Iris pigment epithelial cell (primary cell): ENCODE measurements at places on chromosomes 7 and 10.

DNA sequence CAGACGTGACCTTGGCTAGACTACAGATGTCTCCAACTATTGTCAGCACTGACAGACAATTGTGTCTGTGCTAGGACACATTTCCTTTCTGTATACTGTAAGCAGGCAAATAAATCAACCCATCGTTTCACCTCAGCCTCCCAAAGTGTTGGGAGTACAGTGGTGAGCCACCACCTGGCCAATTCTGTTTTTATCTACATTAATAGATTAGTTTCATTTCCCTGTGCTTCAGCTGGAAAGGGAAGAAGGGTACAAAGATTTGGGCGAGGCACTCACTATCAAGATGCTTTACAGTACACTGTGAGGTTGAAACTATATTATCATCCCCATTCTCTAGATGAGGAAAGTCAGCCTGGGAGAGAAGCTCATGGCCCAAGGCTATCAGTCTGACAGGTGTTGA lies 21.9 kb downstream of the SFR1 start:
- DNase-seq = no peak

DNA sequence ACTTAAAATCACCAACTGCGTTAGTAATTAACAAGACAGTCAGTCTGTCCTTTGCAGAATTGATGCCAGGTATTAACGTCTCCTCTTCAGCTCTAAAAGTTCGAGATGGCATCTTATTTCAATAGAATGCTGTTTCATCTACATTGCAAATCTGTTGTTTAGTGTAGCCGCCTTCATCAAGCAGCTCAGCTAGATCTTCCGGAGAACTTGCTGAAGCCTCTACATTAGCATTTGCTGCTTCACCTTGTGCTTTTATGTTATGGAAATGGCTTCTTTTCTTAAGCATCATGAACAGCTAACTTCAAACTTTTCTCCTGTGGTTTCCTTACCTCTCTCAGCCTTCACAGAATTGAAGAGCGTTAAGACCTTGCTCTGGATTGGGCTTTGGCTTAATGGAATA lies 95.5 kb upstream of the FAM20C start:
- DNase-seq = no peak

DNA sequence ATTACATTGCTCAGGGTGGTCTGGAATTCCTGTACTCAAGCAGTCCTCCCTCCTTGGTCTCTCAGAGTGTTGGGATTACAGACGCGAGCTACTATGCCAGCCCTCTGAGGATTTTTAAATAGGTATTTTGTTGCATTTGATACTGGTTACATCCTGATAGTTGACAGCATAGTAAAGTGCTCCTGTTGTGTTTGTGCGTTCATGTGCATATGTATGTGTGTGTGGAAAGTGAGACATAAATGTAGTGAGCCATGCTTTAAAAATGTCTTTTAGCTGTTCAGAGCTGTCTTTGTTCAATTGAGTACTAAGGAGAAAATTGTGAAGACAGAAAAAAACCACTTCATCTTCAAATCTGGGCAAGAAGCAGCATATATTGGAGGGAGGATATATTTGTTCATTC lies 27.8 kb downstream of the ZNRF2 start:
- DNase-seq = peak; percentile 5

DNA sequence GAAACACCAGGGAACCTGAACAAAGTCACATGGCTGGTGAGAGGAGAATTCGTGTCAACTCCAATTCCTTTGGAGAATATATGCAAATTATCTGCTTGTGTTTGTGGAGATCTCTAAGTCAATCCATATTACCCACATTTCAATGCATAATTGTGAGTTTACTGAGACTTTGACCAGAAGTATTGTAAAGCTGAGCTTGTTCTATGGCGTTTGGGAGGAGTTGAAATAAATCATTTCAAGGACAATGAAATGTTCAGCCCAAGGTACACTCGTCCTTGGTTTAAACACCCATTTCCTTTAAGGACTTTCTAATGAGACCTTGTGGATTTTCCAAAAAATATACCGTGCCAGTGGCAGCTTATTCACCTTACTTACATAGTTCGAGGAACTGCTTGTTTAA lies 186.6 kb upstream of the HDAC9 start:
- DNase-seq = no peak

DNA sequence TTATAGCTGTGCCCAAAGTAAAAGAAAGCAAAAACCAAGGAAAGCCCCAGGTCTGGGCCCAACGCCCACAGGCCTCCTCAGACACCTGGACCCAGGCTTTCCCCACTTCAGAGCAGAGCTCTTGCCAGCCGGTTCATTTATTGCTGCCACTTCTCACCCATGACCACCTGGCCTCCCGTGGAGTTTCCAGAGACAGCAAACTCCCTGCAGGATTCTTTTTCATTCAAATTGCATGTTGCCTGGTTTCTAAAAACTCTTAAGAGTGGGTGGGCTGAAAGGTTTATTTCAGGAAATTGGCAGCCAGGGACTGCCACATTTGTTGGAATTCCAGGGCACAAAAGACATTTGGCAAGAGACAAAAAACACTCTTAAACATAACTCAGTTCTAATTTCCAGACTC lies 4.7 kb downstream of the VOPP1 start:
- no peak for DNase-seq

- DNase-seq = no peak
Measured at GRCh38 chr7:149825567-149826343, 12.4 kb upstream of the ZNF862 start.

DNA sequence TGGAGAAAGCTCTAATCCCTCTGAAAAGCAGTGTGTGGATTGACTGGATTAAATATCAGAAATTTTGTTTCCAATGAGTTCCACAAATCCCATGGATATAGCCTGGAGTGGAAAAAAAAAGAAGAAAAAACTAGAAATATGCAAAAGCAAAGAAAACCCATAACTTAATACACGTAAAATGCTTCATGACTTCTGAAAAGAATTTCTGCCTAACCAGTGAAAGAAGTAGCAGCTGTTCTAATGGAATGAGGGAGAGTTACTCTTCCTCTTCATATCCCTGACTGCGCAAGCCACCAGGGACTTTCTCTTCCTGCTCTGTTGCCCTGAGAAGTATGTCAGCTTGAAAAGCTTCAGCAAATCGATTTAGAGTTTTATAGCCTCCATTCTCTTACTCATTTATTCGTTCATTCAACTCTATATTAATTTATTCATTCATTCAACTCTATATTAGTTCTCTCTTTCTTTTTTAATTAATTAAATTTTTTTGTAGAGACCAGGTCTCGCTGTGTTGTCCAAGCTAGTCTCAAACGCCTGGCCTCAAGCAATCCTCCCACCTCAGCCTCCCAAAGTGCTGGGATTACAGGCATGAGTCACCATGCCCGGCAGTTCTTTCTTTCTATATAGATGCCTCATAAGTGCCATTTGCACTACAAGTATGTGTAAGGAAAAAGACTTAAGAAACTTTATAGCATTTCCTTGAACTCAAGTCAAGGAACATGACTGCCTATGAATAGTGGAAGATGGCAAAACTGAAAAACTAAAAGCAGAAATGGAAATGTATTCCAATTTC lies 447.3 kb upstream of the NRP1 start:
- DNase-seq = no peak

DNA sequence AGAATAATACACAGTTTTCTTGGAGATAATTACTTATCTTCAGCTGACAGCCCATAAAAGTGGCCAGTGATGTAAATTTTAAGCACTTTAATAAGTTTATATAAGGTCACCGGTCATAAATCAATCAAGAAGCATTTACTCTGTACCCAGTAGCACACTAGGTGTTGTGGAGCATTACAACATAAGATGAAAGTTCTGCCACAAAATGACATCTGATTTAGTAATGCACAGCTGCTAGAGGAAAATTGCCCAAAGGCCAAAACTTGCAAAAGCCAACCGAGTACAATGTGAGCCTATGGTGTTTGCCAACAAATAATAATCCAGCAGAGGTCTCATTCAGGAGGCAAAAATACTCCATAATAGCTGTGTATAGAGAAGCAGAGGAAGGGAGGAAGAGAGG lies 63.6 kb downstream of the GPR37 start:
- DNase-seq = peak; percentile 67

DNA sequence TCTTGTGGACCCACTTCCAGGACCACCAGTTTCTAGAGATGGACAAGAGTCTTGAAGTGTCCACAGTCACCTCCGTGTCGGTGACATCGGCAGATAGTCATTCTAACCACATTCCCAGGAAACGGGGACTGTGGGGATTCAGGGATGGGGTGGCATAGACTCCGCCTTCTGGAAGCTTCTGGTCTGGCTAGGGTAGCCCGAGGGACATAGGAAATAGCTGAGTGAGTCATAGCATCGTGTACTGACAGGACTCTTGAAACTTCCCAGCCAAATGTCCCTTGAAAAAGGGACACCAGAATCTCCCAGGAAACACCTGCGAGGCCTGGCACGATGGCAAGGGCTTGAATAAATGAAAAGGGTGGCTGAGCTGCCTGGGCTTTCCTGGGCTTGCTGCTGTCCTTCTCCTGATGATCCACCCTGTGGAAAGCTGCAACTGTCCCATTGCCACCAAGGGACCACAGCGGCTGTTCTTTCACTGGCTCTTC lies 84.1 kb upstream of the LRRC4 start:
- DNase-seq = no peak

GRCh38 chr7:78195281-78195680 lies 396.7 kb downstream of the PHTF2 start:
- DNase-seq = no peak

DNA sequence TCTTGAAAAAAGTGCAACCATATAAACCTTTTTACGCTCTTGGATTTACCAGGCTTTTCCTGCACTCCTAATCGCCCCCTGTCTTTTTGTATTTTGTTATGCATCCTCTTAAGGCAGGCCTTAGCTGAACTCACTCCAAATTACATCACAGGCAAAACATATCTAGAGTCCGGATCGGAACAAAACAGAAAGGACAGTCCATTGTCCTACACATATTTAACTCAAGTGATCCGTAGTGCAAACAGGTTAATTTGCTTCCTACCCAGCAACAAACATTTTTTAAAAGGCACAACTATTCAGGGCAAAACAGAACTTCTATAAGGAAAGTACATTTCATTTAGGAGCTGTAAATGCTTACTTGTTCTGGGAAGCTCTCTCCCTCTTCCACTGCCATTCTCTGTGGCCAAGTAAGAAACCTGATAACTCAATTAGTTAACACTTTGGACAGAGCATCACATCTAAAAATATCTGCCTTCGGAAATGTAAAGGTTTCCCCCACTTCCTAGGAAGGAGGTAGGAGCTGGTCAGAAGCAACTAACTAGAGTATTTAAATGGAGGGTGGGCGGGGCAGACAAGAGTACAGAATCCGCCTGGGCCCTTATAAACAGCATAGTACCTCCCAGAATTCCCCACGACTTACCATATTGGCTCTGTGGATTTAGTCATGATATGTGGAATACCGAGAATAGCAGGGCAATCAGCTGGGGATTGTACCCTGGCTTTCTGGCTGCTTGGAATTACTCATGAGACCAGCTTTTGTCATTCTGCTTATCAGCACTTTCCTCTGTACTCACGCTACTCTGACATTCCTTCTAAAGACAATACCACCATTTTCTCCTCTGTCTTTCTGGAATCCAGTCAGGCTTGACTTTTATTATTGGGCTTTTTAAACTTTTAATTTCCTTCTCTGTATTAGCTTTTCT lies 89.5 kb downstream of the ANK3 start:
- DNase-seq = peak; percentile 63

- peak; percentile 70 for DNase-seq
Measured at GRCh38 chr7:28203508-28204240, 23.1 kb upstream of the JAZF1 start.

DNA sequence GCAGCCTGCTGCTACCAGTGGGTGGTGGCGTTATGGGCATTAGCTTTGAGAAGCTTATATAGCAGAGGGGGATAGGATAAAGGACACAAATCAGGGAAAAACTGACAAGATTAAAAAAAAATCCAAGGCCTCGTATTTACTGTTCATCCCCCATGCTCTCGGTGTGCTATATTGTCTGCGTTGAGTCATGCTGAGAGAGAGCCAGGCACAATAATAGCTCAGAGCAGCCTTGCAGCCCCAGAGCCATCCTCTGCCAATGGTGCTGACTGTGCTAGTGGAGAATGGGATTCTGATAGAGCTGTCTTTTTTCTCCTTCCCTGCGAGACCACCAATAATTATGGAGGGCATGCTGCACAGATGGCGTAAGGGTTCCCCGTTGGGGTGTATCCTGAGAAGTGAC lies 51.7 kb upstream of the FZD1 start:
- peak; percentile 41 for DNase-seq

- peak; percentile 18 for DNase-seq
Measured at GRCh38 chr10:125482108-125482507, 200.9 kb downstream of the TEX36 start.

DNA sequence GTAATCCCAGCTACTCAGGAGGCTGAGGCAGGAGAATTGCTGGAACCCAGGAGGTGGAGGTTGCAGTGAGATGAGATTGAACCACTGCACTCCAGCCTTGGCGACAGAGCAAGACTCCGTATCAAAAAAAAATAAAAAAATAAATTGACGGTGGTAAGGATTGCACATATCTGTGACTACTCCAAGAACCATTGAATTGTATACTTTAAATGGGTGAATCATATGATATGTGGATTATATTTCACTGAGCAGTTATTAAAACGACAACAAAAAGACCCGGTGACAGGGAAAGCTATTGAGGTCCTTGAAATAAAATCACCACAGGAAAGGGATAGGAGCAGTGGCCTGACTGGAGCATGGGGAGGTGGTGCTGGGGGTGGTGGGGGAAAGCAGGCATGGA lies 31.2 kb upstream of the COMTD1 start:
- DNase-seq = peak; percentile 51

- DNase-seq = peak; percentile 62
Measured at GRCh38 chr7:70634610-70635068, 497.3 kb upstream of the GALNT17 start.

- no peak for DNase-seq
Measured at GRCh38 chr10:11246752-11247467, 229.2 kb downstream of the CELF2 start.

GRCh38 chr10:129771576-129771975 lies 192.5 kb downstream of the EBF3 start:
- DNase-seq = no peak

- DNase-seq = peak; percentile 76
Measured at GRCh38 chr10:71835671-71836595, 15.1 kb downstream of the PSAP start.

DNA sequence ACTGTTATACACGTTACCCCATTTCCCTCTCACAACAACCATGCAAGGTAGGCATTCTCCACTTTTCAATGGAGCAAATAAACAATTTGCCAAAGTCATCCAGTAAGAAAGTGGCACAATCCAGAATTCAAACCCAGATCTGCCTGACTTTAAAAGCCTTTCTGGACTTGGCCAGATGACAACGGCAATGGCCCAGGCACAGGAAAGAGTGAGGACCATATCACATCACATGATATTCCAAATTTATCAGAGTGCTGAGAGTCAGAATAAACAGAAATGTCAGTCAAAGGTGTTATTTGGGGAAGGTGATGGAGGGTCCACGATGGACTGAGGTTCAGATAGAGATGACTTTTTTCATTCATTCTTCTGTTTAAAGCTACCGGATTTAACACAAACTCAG lies 48.0 kb downstream of the CALD1 start:
- DNase-seq = no peak

DNA sequence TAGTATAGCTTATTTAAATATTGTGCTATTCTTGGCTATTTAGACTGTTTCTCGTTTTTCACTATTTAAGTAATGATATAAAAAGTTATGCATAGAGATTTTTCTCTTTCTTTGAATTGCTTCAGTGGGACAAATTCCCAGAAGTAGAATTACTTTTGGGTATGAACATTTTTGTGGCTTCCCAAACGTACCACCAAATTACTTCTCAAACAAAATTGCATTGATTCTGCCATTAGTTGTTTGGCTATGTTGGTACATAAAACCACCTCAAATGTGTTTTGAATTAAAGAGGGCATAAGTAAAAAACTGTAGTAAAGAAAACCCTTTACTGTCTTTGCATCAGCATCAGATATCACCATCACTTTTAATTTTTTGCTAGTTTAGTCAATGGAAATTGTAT lies 31.0 kb downstream of the AKR1B1 start:
- no peak for DNase-seq

GRCh38 chr10:78417425-78418370 lies 384.0 kb downstream of the RPS24 start:
- no peak for DNase-seq
